ENCODE measurements at places on chromosomes 1 and 21.
A peak's percentile ranks its signal among the peaks of the same experiment; 100 is the strongest.

GRCh38 chr1:116376729-116377086 is 3.7 kb downstream of the ATP1A1 start:
- no peak for DNase-seq

DNA sequence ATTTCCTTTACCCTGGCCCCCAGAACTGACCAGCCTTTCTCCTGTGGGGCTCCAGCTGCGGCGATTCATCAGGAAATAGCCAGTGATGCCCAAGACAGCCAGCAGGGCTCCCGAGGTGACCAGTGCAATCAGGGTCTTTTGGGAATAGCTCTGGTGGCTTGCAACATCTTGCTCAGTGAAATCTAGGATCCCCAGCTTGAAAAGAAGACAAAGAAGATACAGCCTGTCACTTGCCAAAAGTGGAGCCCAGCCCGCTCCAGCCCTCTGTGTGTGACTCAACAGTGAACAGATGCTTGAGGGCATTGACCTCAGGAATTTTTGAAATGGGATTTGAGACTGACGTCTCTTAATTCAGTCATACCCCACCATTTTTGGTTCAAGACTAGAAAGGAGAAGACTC is 22.3 kb downstream of the CD34 start:
- no peak for DNase-seq

DNA sequence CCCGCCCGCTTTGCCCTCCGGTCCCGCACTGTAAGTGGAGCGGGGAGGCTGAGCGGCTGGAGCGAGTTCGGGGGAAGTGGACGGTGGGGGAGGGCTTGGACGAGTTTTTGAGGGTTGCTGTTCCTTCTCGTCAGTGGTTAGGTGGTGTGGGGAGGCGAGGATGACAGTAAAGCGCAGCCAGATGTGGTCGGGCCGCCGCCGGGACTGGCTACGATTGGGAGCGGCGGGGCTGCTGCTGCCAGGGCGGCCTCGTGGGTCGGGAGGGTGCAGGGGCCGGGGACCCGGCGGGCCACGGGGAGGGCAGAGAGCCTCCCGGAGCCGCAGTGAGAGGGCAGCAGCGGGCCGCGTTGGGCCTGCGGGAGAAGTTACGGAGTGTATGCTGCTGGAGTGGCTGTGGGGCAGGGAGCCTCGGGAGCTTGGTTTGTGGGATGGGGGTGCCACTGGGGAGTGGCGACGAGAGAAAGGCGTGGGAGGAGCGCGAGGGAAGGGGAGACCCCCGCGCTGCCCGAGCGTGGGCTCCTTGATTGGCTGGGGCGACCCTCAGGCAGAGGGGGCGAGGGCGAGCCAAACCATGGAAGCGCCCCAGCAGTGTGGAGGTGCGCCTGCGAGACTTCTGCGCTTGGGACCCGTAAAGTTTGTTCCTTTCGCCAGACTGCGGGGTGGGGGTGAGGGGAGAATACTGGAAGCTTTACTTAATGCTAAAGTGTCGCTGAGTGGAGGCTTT is 2.1 kb downstream of the ADGRL2 start:
- peak; percentile 43 for DNase-seq

GRCh38 chr1:233516732-233517131 is 97.2 kb upstream of the KCNK1 start:
- DNase-seq: no peak

DNA sequence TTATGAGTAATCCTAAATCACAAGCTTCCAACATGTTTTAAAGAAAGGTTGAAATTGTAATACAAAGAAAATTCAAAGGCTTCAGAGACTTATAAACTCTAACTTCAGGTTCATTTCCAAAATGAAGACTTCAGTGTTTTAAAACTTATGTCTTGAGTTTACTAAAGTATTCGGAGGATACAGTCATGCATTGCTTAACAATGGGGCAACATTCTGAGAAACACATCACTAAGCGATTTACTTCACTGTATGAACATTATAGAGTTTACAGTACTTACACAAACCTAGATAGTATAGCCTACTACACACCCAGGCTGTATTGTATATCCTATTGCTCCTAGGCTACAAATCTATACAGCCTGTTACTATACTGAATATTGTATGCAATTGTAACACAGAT is 38.3 kb downstream of the CEP170 start:
- no peak for DNase-seq

DNA sequence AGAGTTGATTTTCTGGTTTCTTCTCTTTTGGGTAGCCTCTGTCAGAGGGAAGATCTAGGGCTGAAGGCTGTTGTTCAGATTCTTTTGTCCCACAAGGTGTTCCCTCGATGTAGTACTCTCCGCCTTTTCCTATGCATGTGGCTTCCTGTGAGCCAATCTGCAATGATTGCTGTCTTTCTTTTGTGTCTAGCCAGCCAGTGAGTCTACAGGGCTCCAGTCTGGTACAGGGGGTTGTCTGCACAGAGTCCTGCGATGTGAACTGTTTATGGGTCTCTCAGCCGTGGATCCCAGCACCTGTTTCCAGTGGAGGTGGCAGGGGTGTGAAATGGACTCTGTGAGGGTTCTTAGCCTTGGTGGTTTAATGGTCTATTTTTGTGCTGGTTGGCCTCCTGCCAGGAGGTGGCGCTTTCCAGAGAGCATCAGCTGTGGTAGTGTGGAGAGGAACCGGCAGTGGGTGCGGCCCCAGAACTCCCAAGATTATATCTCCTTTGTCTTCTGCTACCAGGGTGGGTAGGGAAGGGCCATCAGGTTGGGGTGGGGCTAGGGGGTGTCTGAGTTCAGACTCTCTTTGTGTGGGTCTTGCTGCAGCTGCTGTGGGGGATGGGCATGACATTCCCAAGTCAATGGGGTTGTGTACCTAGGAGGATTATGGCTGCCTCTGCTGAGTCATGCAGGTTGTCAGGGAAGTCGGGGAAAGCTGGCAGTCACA is 81.3 kb upstream of the C21orf91 start:
- DNase-seq: no peak

DNA sequence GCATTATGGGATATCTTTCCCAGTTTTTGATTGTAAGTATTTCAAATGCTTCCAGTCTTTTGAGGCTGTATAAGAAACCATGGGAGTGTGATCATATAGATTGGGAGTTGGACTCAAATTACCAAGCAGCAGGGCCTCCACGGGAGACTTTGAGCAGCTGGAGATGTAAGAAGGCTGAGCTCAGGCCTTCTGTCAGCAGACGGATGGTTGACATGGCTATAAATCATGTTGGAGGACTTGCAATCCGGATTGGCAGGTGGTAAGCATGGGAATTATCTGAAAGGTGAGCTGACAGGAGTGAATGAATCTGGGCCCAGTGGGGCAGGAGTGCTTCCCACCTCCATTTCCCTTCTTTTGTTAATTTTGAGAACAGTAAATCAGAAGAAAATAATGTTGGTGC is 83.2 kb upstream of the PPM1J start:
- DNase-seq: no peak

GRCh38 chr1:17045634-17046333 is 8.0 kb downstream of the SDHB start:
- DNase-seq: no peak

DNA sequence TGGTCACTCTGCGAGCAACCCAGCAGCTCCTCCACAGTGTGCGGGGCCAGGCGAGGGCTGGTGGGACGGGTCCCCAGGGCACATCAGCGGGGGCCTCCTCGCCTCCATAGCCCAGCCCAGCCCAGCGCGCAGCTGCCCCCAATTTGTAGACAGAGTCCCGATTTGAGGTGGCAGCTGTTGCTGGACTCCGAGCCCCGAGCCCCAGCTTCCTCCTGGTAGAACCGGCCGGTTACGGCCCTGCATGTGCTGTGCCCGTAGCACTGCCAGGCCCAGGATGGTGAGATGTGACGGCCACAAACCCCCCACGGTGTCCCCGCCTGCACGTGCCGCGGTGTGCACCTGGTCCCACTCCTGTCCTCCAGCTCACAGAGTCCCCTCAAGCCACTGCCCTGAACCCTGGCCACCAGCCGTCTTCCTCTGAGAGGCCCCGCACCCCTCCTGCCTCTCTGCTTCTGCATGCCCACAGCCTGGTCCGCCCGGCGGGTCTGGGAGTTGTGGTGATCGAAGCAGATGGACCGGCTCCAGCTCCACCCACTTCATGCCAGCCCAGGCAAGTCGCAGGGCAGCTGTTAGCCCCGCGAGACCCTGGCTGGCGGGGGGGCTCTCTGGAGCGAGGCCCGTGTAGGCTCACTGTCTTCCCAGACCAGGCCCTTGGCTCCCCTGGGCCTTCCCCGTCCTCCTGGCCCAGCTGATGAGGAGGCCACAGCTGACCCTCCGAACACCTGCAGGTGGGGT is 55.5 kb downstream of the MORN1 start:
- no peak for DNase-seq

DNA sequence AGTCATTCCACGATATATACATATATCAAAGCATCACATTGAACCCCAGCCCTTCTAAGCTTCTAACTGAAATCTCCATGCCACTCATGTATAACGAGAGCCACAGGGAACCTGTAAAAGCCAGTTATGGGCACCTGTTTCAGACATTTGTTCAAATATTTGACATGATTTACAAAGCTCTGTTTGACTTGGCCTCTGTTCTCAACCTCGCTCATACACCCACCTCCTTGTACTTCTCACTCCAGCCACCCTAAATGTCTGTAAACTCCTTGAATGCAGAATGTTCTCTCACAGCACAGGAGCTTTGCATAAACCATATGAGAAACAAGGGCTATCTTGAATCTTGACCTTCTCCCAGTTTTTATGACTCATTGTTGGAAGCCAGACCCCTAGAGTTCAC is 36.9 kb upstream of the CD2 start:
- DNase-seq: no peak

GRCh38 chr1:242787968-242788367 is 263.5 kb upstream of the PLD5 start:
- DNase-seq: no peak

DNA sequence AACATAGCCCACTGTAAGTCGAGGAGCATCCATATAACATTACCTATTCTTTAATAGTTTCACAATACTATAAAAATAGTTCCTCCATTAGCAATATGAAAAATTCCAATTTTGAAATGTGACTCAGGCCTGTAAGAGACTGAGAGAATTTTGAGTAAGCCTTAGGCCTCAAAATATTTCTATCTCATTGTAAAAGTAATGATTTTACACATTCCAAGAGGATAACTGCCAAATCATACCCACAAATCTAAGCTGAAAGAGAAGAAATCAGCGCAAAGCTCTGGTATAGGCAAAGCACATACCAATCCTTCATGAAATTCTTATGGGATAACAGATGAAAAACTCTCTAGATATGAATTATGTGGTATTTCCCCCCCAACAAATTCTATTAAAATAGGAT is 144.1 kb downstream of the CDC42BPA start:
- no peak for DNase-seq

DNA sequence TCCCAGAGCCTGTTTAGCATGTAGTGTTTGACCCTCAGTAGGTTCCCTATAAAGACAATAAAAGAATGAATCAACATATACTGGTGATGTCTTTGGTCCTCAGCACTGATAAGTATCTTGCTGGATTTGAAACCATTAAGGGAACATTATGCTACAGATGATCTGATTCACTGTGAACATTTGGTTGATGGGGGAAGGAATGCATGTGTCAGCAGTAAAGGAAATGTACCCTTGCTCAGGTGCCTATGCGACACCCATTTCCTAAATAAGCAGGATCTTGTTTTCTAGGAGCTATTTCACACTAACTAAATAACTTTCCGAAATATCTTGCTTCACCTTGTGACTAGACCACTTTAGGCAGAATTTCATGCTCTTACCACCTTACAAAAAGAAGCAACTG is 13.0 kb downstream of the TEX38 start:
- DNase-seq: no peak

GRCh38 chr21:36129219-36129618 is 5.7 kb upstream of the CBR3 start:
- DNase-seq: no peak

DNA sequence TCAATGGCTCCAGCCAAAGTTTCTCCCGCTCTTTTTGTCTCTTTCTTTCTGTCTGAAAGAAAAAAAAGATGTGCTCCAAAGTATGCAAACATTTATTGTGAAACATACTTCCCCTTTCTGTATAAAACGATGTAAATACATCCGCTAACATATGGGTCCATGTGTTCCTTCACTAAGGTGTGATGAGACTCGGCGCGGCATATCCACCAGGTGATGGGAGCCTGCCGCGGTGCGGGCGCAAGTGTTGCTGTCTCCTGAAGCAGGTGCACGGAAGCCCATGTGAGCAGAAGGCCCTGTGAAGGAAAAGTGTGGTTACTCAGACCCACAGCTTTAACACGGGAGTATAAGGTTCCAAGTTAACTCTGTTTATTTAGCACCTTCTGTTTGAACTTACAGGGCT is 466.6 kb upstream of the C1orf87 start:
- DNase-seq: no peak

GRCh38 chr1:74344387-74344786 is 109.2 kb downstream of the TNNI3K start:
- DNase-seq: no peak

DNA sequence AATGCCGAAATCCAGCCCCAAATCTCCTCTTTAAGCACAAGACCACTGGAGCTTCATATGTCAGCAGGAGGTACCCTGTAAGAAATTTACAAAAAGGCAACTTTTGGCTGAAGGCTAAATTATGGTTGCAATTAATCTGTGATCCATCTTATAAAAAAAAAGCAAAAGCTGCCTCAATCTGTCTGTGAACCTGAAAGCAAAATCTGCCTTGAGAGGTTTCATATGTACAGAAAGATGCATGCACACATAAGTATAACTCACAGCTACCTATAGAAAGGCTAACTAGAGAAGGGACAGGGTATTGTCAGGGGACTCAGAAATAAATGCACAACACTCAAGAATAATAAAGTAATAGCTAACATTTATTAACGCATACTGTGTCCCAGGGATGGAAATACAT is 964.2 kb upstream of the ADGRL2 start:
- DNase-seq: no peak

DNA sequence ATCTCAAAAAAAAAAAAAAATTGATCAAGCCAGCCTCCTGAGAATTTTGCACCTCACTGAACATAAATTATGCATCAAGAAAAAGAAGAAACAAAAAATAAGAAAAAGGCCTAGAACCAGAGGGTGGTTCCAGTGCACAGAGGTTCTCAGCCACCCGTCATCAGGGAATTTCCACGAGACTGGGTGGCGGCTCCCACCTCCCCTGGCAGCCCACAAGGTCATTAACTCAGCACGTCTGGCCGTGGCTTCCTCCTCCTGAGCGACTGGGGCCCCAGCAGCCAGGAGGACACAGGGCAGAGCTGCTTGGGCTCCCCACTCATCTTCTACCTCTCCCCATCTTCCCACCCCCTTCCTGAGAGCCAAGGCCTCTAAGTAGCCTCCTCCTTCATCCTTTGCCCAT is 15.7 kb upstream of the TMEM51 start:
- DNase-seq: no peak

DNA sequence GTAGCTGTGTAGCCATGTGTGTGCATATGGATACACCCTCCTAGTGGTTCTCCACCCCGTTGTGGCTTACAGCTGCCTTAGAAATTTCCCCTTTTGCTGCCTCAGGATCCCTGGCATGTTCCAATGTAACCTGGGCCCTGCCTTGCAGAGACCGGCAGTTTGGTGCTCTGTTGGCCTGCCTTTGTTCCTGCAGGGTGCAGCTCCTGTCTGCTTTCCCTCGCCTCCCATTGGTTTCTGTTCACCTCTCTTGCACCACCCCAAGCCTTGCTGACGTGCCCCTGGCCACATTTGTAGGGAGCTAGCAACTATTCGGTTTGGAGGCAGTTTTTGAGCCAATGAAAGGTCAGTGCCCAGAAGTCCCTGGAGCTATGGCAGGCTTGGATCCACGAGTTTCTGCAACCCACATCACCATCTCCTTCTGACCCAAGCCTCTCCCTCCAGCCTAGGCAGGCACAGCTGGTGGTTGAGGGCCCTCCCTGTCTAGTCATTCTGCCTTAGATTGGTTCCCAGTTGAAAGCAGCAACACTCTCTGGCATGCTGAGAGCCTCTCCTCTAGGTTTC is 54.9 kb downstream of the MAB21L3 start:
- DNase-seq: no peak

- no peak for DNase-seq
Measured at GRCh38 chr1:26706315-26706714, 10.5 kb downstream of the ARID1A start.

Measured in amygdala (tissue), 56 donors.